PC-9 (cell line): ENCODE measurements at places on chromosomes 3 and 15. TPM values are rescaled to one million over a fixed set of nuclear protein-coding genes. Genes with fewer than 3 reads are reported as not detected.

ADAMTS7 gene
- 1.3 and 1.9 TPM in 2 replicates for total RNA-seq

CFAP100 gene
- total RNA-seq, result not detected in 2 replicates

GATM gene
- total RNA-seq, result 9.8 and 10.0 TPM in 2 replicates

- no peak for DNase-seq
Observed at GRCh38 chr15:71288348-71288955, 173.2 kb downstream of the THSD4 start.

- DNase-seq, result no peak
Observed at GRCh38 chr3:167813169-167814123, 77.9 kb downstream of the SERPINI1 start.
